Esophagus squamous epithelium (tissue), 5 donors: ENCODE measurements at places on chromosomes 1 and 21.

- H3K27me3 ChIP-seq = no peaks in the 10 kb centered on the region
- peaks cover 11% of the 10 kb centered on the region for H3K4me1 ChIP-seq
- no peak overlapping the region for H3K4me3 ChIP-seq
Observed at GRCh38 chr1:232600424-232601258, 29.3 kb downstream of the SIPA1L2 start.

DNA sequence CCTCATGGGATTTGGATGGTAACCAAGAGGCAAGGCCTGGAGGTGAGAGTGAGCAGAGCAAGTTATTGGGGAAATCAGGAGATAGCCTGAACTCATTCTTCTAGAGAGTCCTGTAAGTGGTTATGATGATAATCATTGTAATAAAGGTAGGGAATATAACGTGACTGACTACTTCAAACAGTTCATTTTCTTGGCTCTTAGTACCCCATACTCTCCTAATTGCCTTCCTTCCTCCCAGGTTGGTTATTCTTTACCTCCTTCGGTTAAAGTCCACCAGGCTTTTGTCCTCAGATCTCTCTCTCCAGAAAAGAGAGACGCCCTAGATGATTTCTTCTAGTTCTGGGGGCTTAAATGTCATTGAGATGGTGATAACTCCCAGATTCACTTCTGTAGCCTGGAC lies 35.3 kb downstream of the KIF1B start:
- no peak overlapping the region for H3K27ac ChIP-seq
- no peak overlapping the region for H3K4me3 ChIP-seq
- H3K27me3 ChIP-seq = no peaks in the 10 kb centered on the region

GRCh38 chr1:231147896-231148295 lies 14.0 kb upstream of the TRIM67 start:
- H3K4me1 ChIP-seq = no peaks in the 10 kb centered on the region
- DNase-seq = no peak
- H3K36me3 ChIP-seq = no peaks in the 10 kb centered on the region
- no peak overlapping the region for H3K27ac ChIP-seq
- peaks cover 51% of the 10 kb centered on the region for H3K27me3 ChIP-seq
- no peak overlapping the region for H3K4me3 ChIP-seq

DNA sequence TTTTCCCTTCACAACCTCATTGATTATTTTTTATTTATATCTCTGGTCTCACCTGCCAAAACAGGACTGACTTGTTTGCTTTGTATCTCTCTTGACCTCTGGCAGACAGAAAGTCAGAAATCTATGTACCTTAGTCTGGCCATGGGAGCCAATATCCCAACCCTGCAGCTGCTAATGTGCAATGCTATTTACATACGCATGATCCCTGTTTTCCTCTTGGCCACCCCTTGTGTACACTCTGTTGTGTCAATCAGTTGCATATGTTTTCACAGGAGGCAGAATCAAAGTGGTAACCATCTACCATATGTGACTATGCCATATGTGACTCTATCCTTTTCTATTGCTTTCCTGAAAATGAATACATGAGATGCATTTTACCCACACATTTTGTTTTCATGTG lies 688.8 kb downstream of the PLA2G4A start:
- no peaks in the 10 kb centered on the region for H3K36me3 ChIP-seq
- H3K27ac ChIP-seq = no peak overlapping the region
- H3K27me3 ChIP-seq = no peaks in the 10 kb centered on the region
- no peak for DNase-seq
- H3K4me1 ChIP-seq = no peaks in the 10 kb centered on the region

- no peak overlapping the region for H3K27ac ChIP-seq
- no peaks in the 10 kb centered on the region for H3K36me3 ChIP-seq
- DNase-seq = no peak
- H3K4me1 ChIP-seq = no peaks in the 10 kb centered on the region
- H3K4me3 ChIP-seq = no peak overlapping the region
Observed at GRCh38 chr1:34199927-34200326, 23.2 kb downstream of the C1orf94 start.

DNA sequence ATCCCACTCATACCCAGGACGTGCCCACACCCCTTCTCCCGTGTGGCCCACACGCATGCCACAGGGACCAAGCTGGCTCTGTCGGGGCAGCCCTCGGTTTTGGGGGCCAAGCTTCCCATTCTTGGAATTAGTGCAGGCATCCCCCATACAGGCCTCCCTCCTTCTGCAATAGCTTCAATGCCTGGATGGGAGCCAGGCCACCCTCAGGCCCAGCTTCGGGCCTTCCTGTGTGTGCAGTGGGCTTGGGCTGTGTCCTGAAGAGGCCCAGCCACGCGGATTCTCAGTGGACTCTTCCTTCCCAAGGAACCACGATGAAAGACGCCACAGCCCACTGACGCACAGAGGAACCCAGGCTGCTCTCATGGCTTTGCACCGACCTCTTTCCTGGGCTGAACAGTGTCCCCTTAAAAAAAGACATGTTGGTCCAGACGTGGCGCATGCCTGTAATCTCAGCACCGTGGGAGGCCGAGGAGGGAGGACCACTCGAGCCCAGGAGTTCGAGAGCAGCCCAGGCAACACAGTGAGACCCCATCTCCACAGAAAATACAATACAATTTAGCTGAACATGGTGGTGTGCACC lies 3.4 kb downstream of the KRTAP10-11 start:
- no peak overlapping the region for H3K27ac ChIP-seq
- no peaks in the 10 kb centered on the region for H3K4me1 ChIP-seq
- no peaks in the 10 kb centered on the region for H3K27me3 ChIP-seq
- DNase-seq = no peak
- no peak overlapping the region for H3K4me3 ChIP-seq
- no peaks in the 10 kb centered on the region for H3K36me3 ChIP-seq

GRCh38 chr21:41663805-41664788 lies 102.8 kb downstream of the RIPK4 start:
- H3K36me3 ChIP-seq = no peaks in the 10 kb centered on the region
- H3K27me3 ChIP-seq = no peaks in the 10 kb centered on the region
- peak overlapping the region; percentile 82 for H3K27ac ChIP-seq
- DNase-seq = no peak
- H3K4me3 ChIP-seq = no peak overlapping the region

DNA sequence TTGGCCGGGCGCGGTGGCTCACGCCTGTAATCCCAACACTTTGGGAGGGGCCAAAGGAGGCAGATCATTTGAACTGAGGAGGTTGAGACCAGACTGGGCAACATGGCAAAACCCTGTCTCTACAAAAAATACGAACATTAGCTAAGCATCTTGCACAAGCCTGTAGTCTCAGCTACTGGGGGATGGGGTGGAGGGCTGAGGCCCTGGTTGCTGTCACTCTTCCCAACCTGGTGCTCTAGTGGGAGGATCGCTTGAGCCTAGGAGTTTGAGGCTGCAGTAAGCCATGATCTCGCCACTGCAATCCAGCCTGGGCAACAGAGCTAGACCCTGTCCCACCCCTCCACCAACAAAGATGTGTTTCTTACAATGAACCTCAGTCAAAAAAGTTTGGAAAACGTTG lies 2.8 kb downstream of the PHGDH start:
- H3K36me3 ChIP-seq = no peaks in the 10 kb centered on the region
- H3K27ac ChIP-seq = no peak overlapping the region
- H3K4me1 ChIP-seq = peaks cover 10% of the 10 kb centered on the region

- no peaks in the 10 kb centered on the region for H3K36me3 ChIP-seq
- no peak overlapping the region for H3K4me3 ChIP-seq
- no peak for DNase-seq
- H3K4me1 ChIP-seq = no peaks in the 10 kb centered on the region
- no peaks in the 10 kb centered on the region for H3K27me3 ChIP-seq
Observed at GRCh38 chr1:176863613-176864012, 300.9 kb downstream of the ASTN1 start.

- peaks cover 18% of the 10 kb centered on the region for H3K36me3 ChIP-seq
- no peak overlapping the region for H3K4me3 ChIP-seq
- H3K27ac ChIP-seq = no peak overlapping the region
- H3K4me1 ChIP-seq = peaks cover 8% of the 10 kb centered on the region
- no peak for DNase-seq
Observed at GRCh38 chr1:64861611-64862010, 104.7 kb downstream of the JAK1 start.

DNA sequence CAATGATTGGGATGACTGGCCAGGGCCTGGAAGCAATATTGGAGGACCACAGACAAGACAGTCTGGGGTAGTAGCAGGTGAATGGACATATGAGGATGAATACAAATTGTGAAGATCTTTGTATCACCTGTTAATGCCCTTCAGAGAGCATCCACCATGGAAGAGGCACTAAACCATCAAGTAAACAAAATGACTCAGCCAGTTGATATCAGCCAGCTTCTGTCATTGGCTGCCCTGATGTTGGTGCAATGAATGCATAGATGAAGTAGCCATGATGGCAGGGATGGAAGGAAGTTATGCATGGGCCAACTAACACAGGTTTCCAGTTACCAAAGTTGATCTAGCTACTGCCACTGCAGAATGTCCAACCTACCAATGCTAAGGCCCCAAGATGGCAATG lies 16.1 kb upstream of the ERI3 start:
- no peaks in the 10 kb centered on the region for H3K36me3 ChIP-seq
- no peak overlapping the region for H3K4me3 ChIP-seq
- H3K27ac ChIP-seq = no peak overlapping the region
- H3K4me1 ChIP-seq = no peaks in the 10 kb centered on the region
- H3K27me3 ChIP-seq = no peaks in the 10 kb centered on the region

GRCh38 chr1:116289193-116289592 lies 83.9 kb upstream of the ATP1A1 start:
- no peaks in the 10 kb centered on the region for H3K36me3 ChIP-seq
- H3K4me1 ChIP-seq = peaks cover 3% of the 10 kb centered on the region
- H3K27me3 ChIP-seq = no peaks in the 10 kb centered on the region
- H3K27ac ChIP-seq = peak overlapping the region; percentile 39

DNA sequence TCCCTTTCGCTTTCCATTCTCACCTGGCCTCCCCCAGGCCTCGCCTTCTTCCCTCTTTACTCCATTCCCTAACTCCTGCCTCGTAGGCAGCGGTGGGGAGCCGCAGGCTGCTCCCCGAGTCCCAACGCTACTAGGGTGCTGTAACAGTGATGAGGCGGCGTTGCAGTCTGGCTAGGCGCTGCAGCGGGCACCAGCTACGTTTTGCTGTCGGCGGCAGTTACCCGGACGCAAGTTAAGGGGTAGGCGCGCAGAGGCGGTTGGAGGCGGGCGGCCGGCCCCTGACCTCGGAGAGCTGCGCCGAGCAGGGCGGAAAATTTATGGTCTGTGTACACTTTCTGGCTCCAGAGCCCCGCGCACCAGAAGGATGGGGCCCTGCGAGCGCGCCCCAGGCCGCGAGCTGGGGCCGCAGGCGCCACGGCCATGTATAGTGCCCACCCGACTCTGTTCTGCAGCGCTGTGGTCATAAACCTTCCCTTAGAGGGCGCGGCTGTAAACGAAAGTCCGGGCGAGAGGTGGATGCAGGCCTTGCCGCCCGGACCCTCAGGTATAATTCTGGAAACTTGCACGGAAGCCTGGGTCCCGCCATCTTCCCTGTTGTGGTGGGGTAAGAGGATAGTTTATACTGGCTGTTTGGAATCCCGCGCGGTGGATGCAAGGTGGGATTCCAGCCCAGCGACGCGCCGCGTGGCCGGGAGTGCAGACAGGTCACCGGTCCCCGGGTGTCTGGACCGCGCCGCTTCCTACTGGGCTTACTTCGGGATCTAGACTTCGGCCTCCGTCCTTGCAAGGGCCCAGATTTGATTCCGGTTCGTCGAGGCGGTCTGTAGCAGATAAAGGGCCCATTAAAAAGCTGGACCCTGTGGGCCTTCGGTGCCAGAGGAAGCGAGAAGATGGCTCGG lies 15.0 kb downstream of the HLX start:
- H3K36me3 ChIP-seq = no peaks in the 10 kb centered on the region
- H3K27me3 ChIP-seq = peaks cover 32% of the 10 kb centered on the region
- no peak overlapping the region for H3K27ac ChIP-seq
- DNase-seq = no peak
- peaks cover 23% of the 10 kb centered on the region for H3K4me1 ChIP-seq

- H3K27me3 ChIP-seq = no peaks in the 10 kb centered on the region
- DNase-seq = no peak
- H3K27ac ChIP-seq = peak overlapping the region; percentile 87
Observed at GRCh38 chr1:61053712-61054600, 28.4 kb upstream of the NFIA start.

GRCh38 chr1:87134625-87135328 lies 193.9 kb upstream of the LMO4 start:
- H3K27me3 ChIP-seq = peaks cover 7% of the 10 kb centered on the region
- peak overlapping the region; percentile 40 for H3K27ac ChIP-seq
- H3K4me3 ChIP-seq = no peak overlapping the region
- no peaks in the 10 kb centered on the region for H3K36me3 ChIP-seq
- H3K4me1 ChIP-seq = peaks cover 44% of the 10 kb centered on the region

- DNase-seq = no peak
- no peaks in the 10 kb centered on the region for H3K36me3 ChIP-seq
- H3K4me1 ChIP-seq = peaks cover 4% of the 10 kb centered on the region
- no peak overlapping the region for H3K27ac ChIP-seq
Observed at GRCh38 chr1:3603571-3604467, 7.5 kb downstream of the MEGF6 start.

- no peaks in the 10 kb centered on the region for H3K27me3 ChIP-seq
- no peak for DNase-seq
- peak overlapping the region; percentile 88 for H3K27ac ChIP-seq
Observed at GRCh38 chr1:149849111-149849946, 50.0 kb upstream of the BOLA1 start.

DNA sequence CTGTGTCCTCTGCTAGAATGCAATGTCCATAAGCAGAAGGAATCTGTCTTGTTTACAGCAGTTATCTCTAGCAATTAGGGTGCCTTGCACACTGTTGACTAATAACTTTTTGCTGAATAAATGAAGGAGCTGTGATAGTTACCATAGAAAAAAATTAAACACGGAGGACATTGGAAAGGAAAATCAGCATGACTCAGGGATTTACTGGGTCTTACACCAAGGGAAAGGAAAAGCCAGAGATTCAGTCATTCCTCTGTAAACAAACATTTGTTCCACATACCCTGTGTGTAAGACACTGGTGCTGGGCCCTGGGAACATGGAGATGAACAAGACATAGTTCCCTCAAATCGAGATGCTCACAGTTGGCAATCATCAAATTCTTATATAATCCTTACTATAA lies 183.3 kb downstream of the PTGER3 start:
- H3K27me3 ChIP-seq = no peaks in the 10 kb centered on the region
- no peaks in the 10 kb centered on the region for H3K4me1 ChIP-seq
- H3K27ac ChIP-seq = no peak overlapping the region
- no peak overlapping the region for H3K4me3 ChIP-seq
- no peak for DNase-seq

- H3K4me1 ChIP-seq = no peaks in the 10 kb centered on the region
- DNase-seq = no peak
- no peak overlapping the region for H3K4me3 ChIP-seq
Observed at GRCh38 chr1:210792250-210793102, 341.5 kb downstream of the KCNH1 start.

- no peak overlapping the region for H3K27ac ChIP-seq
- H3K4me1 ChIP-seq = no peaks in the 10 kb centered on the region
- no peak overlapping the region for H3K4me3 ChIP-seq
- no peaks in the 10 kb centered on the region for H3K27me3 ChIP-seq
Observed at GRCh38 chr1:211267204-211267857, 8.2 kb downstream of the RCOR3 start.
